ENCODE measurements at places on chromosomes 11 and 22.

DNA sequence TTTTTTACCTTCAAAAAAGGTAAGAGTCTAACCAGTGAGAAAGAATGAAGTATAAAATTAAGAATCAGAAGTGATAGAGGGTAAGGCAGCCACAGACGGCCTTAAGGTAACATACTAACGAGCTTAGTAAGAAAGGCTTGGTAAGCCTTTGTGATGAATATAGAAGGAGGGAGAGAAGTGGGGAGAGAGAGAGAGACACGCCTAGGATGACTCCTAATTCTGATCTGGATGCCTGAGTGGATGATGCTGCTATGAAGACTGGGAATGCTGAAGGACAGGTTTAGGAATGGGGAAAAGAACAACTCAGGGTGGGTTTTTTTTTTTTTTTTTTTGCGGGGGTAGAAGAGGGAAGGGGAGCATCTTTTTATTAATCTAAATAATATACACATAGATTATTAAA lies 4.8 kb downstream of the FBXO3 start:
- no peak for DNase-seq

GRCh38 chr11:17479284-17480214 lies 2.9 kb upstream of the ABCC8 start:
- DNase-seq, result no peak

- DNase-seq, result peak; percentile 1
Observed at GRCh38 chr11:77198440-77198849, 70.4 kb downstream of the MYO7A start.

DNA sequence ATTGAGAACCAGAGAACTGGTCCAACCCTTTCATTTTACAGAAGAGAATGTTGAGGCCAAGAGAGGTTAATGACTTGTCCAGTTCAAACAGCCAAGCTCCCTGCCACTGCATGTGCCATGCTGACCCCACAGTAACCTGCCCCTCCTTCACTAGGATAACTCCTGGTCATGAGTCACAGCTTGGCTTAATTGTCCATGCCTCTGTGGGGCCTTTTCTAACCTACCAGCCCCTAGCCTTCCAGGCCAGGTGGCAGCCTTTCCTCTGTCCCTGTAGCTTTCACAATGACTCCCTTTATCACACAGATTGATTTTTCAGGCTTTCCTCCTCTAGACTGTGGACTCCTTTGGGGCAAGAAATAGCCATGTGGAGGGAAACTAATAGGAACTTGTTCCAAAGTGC lies 97.2 kb downstream of the PIWIL4 start:
- no peak for DNase-seq

DNA sequence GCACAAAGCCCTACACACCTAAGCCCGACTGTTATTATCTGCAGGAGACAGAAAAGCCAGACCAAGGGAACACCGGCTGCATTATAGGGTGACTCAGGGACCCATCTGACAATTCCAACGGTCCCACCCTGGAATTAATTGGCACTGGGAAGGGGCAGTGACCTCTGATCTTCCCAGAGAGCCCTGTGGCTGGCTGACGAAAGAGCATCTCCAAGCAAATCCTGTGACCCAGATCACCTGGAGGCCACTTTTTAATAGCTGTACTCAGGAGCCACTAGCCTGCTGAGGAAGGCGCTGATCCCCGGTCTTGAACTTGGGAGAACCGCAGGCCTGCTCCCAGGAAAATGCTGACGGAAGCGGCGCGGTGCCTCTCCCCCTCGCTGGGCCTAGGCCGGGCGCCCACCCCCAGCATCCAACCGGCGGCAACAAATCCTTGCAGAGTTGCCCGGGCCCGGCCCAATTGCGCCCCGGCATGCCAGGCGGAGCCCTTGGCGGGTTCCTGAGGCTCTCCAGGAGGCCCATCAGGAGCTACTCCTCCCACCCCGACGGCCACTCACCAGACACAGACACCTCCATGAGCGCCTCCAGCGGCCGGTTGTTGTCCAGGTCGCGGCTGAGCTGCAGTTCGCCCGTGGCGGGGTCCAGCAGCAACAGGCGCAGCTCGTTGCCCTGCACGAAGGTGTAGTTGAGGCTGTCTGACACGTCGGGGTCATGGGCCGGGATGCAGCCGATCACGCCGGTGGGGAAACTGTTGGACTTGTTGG lies 4.2 kb downstream of the CELSR1 start:
- DNase-seq, result no peak

DNA sequence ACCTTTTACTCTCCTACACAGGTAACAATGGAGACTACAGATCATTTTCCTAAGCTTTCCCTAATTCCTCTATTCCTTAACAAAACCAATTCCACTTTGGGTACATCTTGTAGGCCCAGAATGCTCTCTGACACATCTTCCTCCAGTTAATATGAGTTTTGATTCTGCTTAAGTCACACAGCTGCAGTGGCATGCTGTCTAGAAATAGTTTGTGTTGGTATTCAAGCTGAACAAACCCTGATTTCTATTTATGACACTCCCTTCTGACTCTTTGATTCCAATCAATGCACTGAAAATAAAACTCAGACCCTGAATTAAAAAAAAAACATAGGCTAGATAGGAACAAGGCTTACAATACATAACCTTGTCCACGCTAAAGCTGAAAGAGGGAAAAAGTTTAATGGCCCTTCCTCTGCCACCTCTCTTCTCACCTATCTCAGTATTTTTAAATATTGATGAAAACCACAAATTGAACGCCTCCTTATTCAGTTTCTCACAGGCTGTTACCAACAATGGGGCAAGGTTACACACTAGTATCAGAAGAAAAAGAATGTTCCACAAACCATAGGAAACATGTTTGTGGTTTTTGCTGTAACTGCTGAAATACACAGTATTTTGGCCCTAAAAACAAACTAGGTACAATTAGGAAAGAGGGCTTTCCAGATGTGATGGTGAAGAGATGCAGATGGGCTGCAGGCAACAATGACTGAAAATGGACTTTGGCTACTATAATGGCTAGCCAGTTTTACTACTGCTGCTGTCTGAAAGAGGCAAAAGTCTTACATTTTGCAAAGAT lies 35.7 kb upstream of the GAB2 start:
- no peak for DNase-seq

DNA sequence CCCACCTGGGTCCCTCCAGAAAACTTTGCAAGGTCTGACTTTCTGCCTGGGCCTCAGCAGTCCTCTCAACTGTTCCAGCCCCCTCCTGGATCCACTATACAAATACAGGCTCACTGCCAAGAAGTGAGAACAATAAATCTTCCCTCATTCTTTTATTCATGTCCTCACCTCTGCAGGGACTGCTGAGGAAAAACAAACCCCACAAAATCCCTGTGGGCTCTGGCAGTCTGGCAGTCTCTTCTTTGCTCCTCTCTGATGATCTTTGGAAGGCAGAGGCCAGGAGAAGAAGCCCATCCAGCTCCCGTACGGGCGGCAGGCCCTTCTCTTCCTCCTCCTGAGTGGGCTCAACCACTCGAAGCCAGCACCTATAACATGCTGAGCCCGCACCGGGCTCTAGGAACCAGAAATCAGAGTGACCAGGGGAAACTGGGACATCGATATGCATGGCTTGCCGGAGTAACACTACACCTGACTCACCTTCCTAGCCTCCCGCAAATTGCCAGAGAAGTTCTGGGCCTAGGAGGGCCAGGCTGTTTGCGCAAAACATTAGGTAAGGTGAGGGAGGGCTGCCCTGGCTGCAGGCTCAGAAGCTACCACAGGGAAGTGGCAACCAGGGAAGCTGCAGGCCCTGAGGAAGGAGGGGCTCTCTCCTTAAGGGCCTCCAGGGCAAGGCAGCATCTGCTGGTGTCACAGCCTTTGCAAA lies 24.2 kb downstream of the TMPRSS5 start:
- no peak for DNase-seq

DNA sequence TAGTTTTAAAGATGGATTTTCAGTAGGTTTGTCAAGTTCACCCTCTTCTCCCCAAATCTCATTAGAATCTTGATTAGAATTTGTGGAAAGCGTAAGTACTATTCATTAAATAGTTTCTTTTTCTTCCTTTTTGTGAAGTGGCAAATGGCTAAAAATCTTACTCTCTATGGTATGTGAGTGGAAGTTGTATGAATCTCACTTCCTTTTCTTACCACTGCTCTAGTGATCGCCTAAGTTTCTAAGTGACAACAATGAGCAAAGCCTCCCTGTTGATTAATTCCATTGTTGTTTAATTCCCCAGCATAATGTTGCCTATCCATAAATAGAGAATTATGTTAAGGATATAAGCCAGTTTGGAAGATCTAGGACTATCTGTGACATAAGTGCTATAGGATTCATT lies 82.7 kb downstream of the PGR start:
- DNase-seq, result no peak

DNA sequence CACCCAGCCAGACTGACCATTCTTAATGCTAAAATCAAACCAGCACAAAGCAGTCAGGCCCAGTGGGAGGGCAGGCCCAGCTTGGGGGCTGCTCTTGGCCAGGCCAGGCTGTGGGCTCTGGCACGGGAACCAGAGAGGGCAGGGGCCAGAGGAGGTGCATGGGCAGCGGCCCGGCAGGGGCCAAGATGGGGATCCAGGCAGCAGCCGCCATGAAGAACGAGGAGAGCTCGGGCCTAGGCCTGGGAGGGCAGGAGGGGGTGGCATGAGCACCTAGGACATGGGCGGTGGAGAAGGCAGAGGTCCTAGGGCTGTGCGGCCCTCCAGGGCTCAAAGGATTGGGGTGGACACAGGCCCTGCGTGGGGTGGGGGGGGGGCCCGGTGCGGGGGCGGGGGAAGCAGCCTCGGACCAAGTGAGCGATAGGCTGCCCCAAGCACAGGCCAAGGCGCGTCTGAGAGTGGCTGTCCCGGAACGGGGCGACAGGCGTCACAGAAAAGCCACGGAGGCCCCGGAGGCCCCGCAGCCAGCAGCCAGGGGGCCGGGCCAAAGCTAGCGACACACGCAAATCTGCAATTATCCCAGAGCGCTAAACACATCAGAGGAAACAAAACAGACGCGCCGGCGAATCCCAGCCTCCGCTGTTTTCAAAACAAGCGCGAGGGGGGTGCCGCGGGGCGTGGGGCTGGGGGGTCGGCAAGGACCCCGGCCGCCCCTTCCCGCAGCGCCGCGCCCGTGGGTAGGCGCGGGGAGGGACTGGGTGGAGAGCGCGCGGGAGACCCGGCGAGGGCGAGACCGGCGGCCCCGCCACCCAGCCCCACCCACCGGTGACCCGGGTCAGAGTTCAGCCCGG lies 8.3 kb downstream of the PLXNB2 start:
- no peak for DNase-seq

DNA sequence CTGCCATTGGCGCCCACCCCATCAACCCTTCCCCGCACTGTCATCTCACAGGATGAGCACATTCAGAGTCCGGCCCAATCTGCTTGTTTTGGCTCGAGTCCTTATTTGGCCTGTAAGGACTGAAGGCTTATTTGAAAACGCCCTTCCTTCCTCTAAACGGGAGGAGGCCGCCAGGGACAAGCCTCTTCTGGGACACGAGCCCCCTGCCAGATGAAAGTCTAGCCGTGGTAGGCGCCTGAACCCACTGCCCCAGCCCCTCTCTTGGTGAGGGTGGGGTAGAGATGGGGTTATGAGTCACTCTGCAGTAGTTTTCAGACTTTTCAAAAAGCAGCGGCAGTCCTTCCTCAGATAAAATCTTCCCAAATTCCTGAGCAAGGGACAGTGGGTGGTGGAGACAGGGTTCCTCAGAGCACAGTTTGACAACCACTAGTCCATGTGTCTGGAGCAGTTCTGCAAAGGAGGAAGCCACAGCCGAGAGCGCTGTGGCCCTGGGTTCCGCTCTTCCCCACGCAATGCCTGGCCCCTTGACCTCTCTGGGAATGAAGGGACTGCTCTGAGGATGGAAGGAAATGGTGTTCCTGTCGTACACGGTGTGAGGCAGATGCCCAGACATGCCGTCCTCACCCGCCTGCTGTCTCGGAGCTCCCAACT lies 57.0 kb downstream of the MYH9 start:
- no peak for DNase-seq

- DNase-seq, result no peak
Observed at GRCh38 chr11:112797092-112797491, 164.1 kb upstream of the NCAM1 start.

DNA sequence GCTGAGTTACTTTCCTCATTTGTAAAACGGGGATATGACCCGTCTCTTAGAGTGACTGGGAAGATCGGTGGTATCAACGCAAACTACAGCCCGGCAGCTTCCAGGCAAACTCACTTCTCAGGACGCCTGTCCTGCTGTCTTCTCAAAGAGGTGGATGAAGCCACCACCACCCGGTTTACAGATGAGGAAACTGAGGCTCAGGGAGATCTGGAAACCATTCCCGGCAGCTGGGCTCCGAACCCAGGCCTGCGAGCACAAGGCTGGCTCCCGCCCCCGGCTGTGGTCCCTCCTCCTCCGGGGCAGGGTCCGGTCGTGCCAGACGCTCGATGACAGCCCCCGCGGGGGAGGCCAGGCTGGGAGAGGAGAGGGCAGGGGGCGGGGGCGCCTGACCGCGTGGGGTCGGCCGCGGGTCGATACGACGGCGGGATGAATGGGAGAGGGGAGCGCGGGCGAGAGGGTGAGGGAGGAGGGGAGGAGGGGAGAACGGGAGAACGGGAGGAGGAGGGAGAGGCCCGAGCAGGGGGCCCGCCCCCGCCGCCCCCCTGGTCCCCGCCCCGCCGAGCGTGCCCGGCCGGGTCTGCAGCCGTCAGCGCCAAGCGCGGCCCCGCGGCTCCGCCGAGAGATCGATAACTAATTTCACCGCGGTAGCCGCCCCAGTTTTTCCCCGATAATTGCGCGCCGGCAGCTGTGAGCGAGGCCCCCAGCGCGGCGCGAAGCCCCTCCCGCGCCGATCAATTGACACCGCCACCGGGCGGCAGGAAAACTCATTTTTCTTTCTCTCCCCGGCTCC lies 14.0 kb downstream of the IGLL1 start:
- no peak for DNase-seq

GRCh38 chr11:35859301-35859700 lies 84.6 kb upstream of the LDLRAD3 start:
- no peak for DNase-seq

DNA sequence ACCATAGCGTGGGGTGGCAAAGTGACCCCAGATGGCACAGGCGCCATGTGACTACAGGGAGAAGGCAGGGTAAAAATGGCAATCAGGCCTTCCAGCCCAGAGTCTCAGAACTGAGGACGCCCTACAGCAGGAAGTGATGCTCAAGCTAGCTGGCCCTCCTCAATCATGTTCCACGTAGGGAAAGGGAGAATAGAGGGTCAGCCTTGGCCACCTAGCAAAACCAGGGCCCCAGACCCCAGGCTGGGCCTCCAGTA lies 978 bp upstream of the ANKRD13D start:
- no peak for DNase-seq

DNA sequence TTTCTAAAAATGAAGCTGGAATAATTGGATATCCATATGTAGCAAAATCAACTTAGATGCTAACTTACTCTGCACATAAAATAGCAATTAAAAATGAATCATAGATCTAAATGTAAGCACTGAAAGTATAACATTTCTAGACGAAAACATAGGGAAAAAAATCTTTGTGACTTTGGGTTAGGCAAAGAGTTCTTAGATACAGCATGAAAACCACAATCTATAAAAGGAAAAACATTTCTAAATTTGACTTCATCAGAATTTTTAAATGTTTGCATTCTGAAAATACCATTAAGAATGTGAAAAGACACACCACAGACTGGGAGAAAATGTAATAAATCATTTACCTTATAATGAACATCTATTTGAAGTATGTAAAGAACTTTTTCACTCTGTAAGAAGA lies 128.8 kb downstream of the APIP start:
- no peak for DNase-seq
